ENCODE measurements at places on chromosomes 3 and 15.

DNA sequence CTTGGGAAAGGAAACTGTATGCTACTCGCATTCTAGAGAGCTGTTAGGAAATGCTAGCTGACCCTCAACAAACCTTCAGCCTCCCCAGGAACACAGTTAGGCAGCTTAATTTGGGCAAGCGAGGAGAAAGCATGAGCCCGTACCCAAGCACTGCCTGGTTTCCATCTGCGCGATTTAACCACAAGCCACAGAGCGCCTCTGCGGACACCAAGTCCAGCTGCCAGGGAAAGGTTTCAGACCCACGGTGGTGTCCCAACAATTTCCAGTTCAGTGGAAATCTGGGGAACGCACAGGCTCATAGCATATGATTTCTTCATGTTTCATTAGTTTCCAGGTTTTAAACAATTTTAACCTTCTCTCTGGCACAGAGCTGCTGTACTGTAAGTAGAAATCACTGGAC is 617.6 kb downstream of the FHIT start:
- DNase-seq, result no peak

GRCh38 chr3:29926378-29926777 is 645.5 kb downstream of the RBMS3 start:
- no peak for DNase-seq

GRCh38 chr3:64390893-64391292 is 165.6 kb upstream of the PRICKLE2 start:
- DNase-seq, result no peak

DNA sequence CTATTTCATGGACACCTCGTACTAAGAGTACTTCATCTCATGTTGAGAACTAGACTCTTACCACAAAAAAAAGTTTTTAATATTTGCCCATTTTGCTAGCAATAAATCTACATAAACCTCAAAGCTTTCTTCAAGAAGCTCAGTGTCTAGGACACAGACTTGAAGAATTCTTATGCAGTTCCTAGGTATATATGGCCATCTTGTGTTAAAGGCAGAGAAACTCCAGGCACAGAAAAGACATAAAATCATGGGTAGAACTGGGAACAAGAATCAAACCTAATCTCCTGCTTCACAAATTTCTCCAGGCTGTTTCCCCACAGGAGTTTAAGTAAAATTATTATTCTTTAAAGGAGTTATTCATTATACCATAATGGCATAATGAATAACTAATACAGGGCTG is 4.4 kb downstream of the MBD4 start:
- no peak for DNase-seq

DNA sequence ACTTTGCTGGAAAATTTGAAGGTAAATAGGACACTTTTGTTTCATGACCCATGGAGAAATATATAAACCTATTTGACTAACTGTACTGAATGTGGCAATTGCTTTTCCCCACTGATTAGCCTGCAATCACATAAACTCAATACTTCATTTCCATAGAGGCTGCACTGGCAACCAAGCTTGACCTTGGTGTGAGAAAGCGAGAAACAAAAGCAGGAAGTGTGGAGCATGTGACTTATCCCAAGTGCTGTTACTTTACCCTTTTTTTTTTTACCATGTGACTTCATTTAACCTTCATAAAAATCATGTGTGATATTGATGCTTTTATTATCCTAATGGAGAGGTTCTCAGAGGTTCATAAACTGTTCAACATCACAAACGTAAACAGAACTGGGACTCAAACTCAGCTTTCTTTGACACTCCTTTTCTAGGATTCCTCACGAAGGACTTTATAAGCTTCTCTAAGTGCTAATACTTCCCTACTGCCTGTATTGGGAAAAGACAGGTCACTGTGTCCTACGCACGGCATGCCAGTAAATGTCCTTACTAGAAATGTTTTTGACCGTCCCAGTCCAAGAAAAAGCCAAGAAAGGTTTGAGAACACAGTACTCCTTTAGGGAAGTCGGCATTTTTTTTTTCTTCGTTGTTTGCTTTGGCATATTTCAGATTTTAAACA is 34.9 kb upstream of the ZNF385D start:
- DNase-seq, result no peak

GRCh38 chr3:104044002-104044401 is 1322.7 kb upstream of the ALCAM start:
- DNase-seq, result no peak

GRCh38 chr3:182978387-182978786 is 2.0 kb downstream of the DCUN1D1 start:
- DNase-seq, result no peak

- no peak for DNase-seq
These were observed 43.1 kb upstream of the SACM1L start for GRCh38 chr3:45646051-45646585.

- no peak for DNase-seq
These were observed 219.9 kb downstream of the NLGN1 start for GRCh38 chr3:173617490-173617889.

DNA sequence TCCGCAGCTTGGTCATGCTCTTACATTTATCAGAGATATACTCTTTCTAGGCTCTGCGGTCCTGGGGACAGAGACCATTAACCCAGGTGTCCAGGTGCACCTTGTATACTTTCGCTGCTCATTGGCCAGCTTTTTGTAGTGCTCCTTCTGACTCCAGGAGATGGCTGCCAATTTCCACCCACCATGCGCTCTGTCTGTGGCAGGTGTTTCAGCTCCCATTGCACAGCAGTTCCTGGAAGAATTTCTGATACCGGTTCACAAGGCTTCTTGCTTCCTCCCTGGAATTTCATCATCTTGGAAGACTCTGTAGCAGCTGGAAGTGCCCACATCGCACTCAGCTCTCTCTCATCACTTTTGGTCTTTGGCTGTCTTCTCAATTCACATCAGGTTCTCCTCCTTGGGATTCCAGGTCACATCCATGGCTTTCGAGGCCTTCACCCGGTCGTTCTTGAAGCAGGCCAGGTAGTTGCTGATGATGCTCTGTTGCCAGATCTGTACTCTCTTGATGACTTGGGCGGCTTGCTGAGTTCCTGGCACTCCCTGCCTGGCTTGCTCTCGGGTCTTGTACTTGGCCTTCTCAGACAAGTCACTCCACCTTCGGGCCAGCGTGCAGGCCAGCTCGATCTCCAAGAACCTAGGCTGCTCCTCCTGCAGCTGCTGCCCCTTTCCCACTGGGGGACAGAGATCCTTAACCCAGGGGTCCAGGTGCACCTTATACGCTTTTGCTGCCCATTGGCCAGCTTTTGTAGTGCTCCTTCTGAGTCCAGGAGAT is 41.1 kb upstream of the ARL8B start:
- no peak for DNase-seq

GRCh38 chr3:23117856-23118255 is 85.3 kb upstream of the UBE2E2 start:
- DNase-seq, result no peak

- DNase-seq, result no peak
These were observed 21.7 kb downstream of the KIF7 start for GRCh38 chr15:89633585-89633984.

- no peak for DNase-seq
These were observed 69.3 kb downstream of the NTRK3 start for GRCh38 chr15:88187195-88187594.

Measured in T-helper 1 cell (primary cell).